ENCODE measurements at places on chromosomes 3 and 15. TPM values are rescaled to one million over a fixed set of nuclear protein-coding genes. Genes with fewer than 3 reads are reported as not detected.

The SPTSSB gene
- 0.08 TPM for total RNA-seq

The CMTM8 gene
- 2.6 TPM for total RNA-seq

The CORO2B gene
- total RNA-seq, result not detected

The WDR72 gene
- not detected for total RNA-seq

The VGLL3 gene
- not detected for total RNA-seq

The HYPK gene
- 18.3 TPM for total RNA-seq

The FETUB gene
- not detected for total RNA-seq

DNA sequence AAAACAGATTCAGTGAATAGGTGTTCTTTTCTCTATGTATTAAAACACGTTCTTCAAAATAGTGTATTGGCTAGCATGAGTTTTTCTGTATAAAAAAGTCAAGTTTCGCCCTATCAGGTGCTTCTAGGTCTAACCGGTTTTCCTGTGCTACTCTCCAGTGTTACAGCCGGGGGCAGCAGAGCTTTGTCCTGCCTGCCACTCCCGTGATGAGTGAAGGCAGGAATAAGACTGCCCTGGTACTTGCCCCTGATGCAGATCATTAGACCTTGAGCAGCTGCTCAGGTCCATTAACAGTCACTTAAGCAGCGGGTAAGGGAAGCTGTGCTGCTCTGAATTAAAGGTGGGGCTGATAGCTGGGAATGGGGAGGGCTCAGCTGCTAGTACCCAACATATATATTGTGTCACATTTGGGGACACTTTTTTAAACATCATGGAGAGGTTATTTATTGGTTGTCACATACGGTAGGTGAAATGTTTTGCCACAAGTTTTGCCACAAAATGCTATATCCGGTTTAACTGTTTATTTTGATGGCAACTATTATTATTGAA is 1.3 kb upstream of the UNC13C start:
- H3K36me3 ChIP-seq, result no peaks in the 10 kb centered on the region
- H3K4me1 ChIP-seq, result no peaks in the 10 kb centered on the region
- no peak for DNase-seq
- no peak overlapping the region for H3K4me3 ChIP-seq
- H3K27ac ChIP-seq, result no peak overlapping the region

GRCh38 chr15:65081758-65082157 is 5.2 kb downstream of the KBTBD13 start:
- H3K27ac ChIP-seq, result no peak overlapping the region
- H3K4me1 ChIP-seq, result peaks cover 32% of the 10 kb centered on the region
- no peak overlapping the region for H3K4me3 ChIP-seq
- no peak for DNase-seq

- H3K4me1 ChIP-seq, result no peaks in the 10 kb centered on the region
- H3K36me3 ChIP-seq, result no peaks in the 10 kb centered on the region
- DNase-seq, result no peak
- no peak overlapping the region for H3K27ac ChIP-seq
These were observed 123.2 kb downstream of the GOLIM4 start for GRCh38 chr3:167972502-167972901.

DNA sequence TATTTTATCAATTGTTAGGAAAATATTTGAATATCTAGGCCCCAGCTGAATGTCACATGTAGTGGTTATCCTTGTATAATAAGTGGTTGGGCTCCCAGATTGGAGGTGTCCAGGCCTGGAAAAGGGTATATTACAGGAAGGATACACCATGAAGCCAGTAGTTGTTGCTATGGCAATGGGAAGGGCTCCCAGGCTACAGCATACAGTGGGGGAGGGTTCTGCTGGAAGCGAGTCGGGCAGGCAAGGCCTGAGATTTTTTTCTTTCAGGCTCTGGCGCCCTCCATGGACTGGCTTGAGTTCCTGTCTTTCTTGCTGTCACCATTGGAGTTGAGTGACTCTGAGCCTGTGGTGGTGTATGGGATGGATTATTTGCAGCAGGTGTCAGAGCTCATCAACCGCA is 8.9 kb downstream of the ECE2 start:
- no peak overlapping the region for H3K4me3 ChIP-seq
- peaks cover 3% of the 10 kb centered on the region for H3K4me1 ChIP-seq
- H3K27me3 ChIP-seq, result peaks cover 9% of the 10 kb centered on the region
- no peak for DNase-seq

- H3K27ac ChIP-seq, result no peak overlapping the region
- H3K36me3 ChIP-seq, result peaks cover 25% of the 10 kb centered on the region
These were observed 47.0 kb downstream of the CALML4 start for GRCh38 chr15:68158046-68158628.

- H3K27me3 ChIP-seq, result no peaks in the 10 kb centered on the region
- peak overlapping the region; percentile 93 for H3K27ac ChIP-seq
- peaks cover 2% of the 10 kb centered on the region for H3K36me3 ChIP-seq
- DNase-seq, result peak; percentile 64
These were observed 738 bp downstream of the ACAP2 start for GRCh38 chr3:195441992-195442572.

DNA sequence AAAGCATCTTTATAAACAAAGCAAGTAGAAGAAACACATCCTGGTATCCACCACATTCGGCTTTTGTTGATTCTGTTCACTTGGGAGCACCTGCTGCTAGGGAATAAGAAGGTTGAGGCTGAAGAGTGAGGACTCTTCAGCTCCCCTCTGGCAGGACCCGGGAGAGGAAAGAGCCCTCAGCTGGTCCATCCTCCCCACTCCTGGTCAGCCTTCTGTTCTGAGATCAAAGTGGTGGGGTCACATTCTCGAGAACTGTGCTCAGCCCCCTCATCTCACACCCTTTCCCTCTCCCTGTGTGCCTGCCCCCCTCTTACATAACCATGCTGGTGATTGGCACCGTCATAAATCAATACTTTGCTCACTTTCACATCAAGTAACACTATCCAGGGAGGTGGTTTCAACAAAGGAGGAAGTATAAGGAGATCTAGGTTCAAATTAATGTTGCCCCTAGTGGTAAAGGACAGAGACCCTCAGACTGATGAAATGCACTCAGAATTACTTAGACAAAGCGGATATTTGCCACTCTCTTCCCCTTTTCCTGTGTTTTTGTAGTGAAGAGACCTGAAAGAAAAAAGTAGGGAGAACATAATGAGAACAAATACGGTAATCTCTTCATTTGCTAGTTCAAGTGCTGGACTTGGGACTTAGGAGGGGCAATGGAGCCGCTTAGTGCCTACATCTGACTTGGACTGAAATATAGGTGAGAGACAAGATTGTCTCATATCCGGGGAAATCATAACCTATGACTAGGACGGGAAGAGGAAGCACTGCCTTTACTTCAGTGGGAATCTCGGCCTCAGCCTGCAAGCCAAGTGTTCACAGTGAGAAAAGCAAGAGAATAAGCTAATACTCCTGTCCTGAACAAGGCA is at the start of gene NR1I2:
Gene NR1I2, plus strand, starts transcription at position 772 of the 869 bp plus-strand sequence.
- no peak for DNase-seq
- no peaks in the 10 kb centered on the region for H3K27me3 ChIP-seq

GRCh38 chr15:95169541-95170459 is 938.4 kb downstream of the MCTP2 start:
- no peak overlapping the region for H3K27ac ChIP-seq
- peaks cover 4% of the 10 kb centered on the region for H3K27me3 ChIP-seq
- no peak overlapping the region for H3K4me3 ChIP-seq
- no peaks in the 10 kb centered on the region for H3K4me1 ChIP-seq
- no peak for DNase-seq

GRCh38 chr3:165382672-165383071 is 186.5 kb upstream of the SLITRK3 start:
- H3K36me3 ChIP-seq, result no peaks in the 10 kb centered on the region
- no peaks in the 10 kb centered on the region for H3K4me1 ChIP-seq
- H3K27ac ChIP-seq, result no peak overlapping the region
- DNase-seq, result no peak
- H3K4me3 ChIP-seq, result no peak overlapping the region

GRCh38 chr3:10983219-10983916 is 9.2 kb upstream of the SLC6A1 start:
- H3K36me3 ChIP-seq, result no peaks in the 10 kb centered on the region
- peaks cover 24% of the 10 kb centered on the region for H3K27me3 ChIP-seq
- DNase-seq, result no peak

GRCh38 chr3:46965151-46965550 is 11.4 kb downstream of the CCDC12 start:
- peaks cover 34% of the 10 kb centered on the region for H3K36me3 ChIP-seq
- no peaks in the 10 kb centered on the region for H3K27me3 ChIP-seq
- H3K4me1 ChIP-seq, result peaks cover 55% of the 10 kb centered on the region

All from activated naive CD8-positive, alpha-beta T cell treated with anti-CD3 and anti-CD28 coated beads, Interleukin-2, amount 10 ng/mL, durations not matched to agents 7 days and 5 days (primary cell).